Activated CD4-positive, alpha-beta T cell treated with anti-CD3 and anti-CD28 coated beads, Interleukin-2, amount 10 ng/mL, durations not matched to agents 7 days and 5 days (primary cell): ENCODE measurements at places on chromosomes 13 and 19.
A peak's percentile ranks its signal among the peaks of the same experiment; 100 is the strongest.

DNA sequence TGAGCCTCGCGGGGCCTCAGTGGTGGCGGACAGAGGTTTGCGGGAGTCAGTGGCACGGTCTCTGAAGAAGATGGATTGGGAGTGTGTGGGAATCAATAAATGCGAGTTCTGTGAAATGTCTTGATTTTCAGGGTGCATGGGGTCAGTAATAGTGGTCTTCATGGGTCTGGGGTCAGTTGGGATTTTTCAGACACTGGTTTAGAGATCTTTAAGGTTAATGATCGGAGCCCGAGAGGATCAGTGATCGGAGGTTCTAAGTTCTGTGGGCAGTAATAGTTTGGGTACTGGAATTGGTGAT, 377 bp downstream of the ZNF793 start:
- DNase-seq, result no peak

- no peak for DNase-seq
Observed at GRCh38 chr19:2271234-2272103, 10.5 kb downstream of the PEAK3 start.

DNA sequence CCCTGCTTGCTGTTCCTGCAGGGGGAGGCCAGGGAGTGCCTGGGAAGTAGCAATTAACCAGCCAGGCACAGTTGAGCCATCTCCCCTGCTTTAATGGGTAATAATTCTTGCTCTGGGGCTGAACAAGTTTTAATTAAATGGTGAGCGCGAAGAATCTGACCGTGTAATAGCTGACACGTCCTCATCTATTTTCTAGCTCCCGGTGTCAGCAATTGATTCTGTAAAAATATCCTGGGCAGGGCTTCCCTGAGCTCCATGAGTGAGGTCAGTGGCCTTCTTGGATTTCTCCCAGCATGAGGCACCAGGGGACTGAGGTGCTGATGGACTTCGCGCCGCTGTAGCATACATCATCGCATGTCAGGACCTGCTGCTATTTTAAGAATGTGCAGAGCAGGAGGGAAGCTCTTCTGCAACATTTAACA, 26.9 kb downstream of the SIPA1L3 start:
- no peak for DNase-seq

- DNase-seq, result no peak
Observed at GRCh38 chr13:84536906-84537305, 654.6 kb upstream of the SLITRK1 start.

DNA sequence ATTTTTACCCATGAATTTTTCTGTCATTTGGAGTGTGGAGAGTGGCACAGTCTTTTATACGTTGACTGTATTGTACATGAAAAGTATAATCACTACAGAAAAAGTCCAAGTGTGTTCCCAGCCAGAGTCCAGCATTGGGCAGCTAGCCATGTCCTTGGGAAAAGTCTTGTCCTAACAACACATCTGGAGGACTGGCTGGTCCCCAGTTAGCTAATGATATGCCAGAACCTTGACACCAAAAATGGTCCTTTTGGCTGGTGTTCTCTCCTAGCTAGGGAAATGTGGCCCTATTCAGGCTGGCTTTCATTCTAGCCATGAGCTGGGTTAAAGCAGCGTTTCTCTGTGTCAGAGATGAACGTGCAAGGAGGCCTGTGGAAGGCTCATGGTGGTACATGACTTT, 98.9 kb downstream of the ESD start:
- DNase-seq, result no peak

GRCh38 chr19:49592486-49593232, 1.7 kb downstream of the PRR12 start:
- peak; percentile 21 for DNase-seq

GRCh38 chr13:74838096-74838495, 643.9 kb downstream of the TBC1D4 start:
- no peak for DNase-seq
